ENCODE measurements at places on chromosomes 1 and 21. TPM values are rescaled to one million over a fixed set of nuclear protein-coding genes. Genes with fewer than 3 reads are reported as not detected.

GRCh38 chr1:172393354-172393753 is 27.1 kb upstream of the C1orf105 start:
- DNase-seq, result no peak

DNA sequence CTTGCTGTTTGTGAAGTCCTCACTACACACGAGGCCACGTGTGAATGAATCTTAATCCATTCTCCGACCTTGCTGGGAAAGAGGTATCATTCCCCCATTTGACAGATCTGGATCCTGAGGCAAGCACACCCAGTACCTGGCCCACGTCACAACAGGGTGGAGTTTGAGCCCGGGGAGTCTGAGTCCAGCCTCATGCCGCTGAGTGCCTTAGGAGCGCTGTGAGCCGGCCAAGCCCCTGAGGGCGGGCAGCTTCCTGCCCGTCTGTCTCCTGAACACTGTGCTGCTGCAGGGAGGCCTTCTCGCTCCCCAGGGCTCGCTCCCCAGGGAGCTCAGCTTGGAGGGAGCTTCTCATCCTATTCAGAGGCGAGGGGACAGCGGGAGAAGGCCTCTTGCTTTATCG is 29.7 kb downstream of the SLC45A1 start:
- DNase-seq, result no peak

DNA sequence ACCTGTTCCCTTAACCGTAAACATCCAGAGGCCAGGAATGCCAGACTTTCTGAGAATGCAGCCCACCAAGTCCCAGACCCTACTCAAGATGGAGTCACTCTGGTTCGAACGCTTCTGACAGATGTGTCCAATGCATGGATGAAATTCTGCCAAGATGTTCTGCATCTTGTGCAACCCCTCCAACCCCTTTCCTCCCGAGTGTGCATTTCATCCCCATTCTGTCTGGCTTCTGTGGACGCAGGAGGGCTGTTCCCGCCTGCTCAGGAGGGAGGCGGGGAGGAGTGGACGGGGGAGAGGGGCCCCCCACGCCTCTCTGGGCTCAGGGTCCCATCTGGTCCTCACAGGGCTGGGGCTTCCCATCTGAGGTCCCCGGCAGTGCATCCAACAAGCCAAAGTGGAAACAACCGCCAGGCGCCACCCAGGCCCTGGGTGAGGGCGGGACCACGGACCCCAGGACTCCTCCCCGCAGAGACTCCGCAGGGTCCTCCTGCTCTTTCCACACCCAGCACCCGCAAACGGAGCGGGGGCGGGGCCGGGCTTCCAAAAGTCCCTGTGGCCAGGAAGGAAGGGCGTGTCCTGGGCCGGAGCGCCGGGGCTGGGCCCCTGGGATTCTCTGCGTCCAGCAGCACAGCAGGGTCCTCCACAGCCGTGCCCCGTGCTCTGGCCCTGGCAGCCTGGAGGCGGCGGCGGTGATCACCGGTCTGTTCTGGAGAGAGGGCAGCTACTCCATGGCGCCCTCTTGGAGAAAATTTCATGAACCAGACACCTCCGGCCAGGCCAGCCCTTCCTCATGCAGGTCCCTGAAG is 27.8 kb upstream of the SUMO3 start:
- DNase-seq, result no peak

- DNase-seq, result no peak
Measured at GRCh38 chr1:94398356-94398755, 19.8 kb upstream of the ABCD3 start.

GRCh38 chr1:93081716-93082115 is 2.6 kb downstream of the MTF2 start:
- peak; percentile 23 for DNase-seq

DNA sequence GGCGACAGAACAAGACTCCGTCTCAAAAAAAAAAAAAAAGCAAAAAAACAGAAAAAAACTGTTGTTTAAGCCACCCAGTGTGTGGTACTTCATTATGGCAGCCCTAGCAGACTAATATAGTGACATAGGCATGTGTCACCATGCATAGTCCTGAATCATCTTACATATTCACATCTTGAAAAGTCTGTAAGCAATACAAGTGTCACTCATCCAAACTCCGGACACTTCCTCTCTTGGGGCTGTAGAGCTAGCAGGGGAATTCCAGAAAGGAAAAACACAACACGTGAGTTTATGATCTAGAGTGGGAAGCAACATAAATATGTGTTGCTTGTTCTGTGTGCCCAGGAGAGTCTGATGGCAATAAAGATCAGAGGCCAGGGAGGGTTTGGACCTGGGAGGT is 81.6 kb upstream of the KCNE2 start:
- no peak for DNase-seq

DNA sequence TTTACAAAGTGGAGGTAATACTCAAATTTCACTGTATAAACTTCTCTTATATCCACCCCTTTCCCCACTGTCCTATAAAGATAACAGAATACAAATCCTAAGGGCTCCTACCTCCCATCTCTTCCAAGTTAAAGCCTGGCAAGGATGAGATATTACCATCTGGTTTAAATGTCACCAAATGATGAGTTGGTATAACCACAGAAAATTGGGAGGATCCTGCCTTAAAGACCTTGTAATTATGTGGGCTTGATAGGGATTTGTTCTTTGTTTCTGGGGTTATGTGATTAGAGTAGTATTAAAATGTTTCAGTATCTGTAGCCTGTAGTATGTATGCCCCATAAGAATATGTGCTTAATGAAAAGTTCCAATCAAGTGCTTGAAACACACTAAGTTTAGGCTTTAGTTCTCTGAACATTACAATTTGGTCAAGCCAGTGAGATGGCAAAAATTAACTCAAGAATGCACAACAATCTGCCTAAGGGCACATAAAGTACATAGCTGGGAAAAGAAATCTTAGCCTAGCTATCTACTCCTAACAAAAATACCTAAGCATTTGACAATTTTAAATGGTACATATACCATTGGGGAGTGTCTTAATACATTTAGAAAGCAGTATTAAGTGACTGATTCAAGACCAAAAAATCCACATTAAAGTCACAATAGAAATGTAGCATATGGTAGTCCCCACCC is 14.0 kb downstream of the KDM5B start:
- DNase-seq, result no peak

GRCh38 chr1:21311016-21311415 is 20.8 kb upstream of the ECE1 start:
- no peak for DNase-seq

GRCh38 chr1:56916630-56917029 is 49.2 kb downstream of the C8B start:
- DNase-seq, result no peak

GRCh38 chr1:2935751-2936390 is 85.4 kb upstream of the ACTRT2 start:
- no peak for DNase-seq

GRCh38 chr1:173314656-173315055 is 107.5 kb upstream of the TNFSF4 start:
- no peak for DNase-seq

DNA sequence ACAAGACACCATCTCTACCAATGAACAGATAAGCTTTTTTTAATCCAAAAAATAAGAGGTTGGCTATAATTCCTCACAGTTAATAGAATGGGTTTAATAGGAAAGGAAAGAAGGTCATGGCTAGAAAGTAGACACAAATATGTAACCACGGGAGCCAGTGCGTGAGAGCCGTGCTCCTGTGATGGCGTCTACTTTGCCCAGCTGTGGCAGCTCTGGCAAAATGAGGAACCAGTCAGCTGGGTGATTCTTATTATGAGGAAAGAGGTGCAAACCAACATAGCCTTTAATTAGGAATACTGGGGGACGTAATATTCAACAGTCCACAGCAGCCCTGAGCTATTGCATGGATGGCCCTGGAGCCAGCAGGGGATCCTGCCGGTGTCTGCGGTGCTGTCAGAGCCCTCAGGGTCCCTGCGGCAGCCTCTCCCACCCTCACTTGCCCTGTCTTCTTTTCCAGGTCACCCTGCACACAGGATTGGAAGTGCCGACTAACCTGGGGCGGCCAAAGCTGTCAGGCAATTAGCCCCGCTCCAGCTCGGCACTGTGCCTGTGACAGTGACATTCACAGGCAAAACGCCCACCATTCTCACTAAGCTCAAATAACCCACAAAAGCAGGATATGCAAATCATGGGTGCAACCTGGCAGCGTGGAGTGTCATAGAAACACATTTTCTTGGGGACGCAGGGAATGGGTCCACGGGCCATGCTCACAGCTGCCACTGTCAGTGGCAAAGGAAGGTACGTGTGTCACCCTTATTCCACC is 25.9 kb upstream of the GNPAT start:
- no peak for DNase-seq

DNA sequence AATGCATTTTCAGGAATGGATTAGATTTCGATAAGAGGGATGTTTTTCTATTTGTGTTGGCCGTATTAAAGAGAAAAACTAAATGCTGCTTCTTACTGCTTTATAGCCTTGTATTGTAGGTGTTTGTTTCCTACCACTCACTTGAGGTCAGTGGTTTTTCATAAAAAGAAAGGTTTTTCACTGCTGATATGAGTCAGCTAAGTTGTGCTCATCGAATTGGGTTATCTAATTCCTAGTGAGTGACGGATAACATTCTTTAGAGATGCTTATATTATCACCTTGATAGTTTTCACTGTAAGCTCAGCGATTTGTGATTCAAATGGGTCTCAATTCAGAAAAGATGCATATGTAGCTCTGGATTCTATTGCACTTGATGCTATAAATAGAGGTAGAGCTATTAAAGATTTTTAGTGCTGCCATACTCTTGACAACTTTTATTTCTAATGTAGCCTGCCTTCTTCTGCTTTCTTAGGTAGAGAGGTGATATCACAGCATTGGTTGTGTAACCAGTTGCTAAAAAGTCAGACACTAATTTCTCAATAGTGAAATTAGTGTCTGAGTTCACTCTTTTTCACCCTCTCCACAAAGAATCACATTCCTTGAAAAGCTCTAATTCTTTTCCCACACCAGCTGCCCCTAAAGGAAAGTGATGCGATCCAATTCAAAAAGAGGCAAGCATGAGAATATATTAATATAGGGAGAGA is 180.0 kb downstream of the RASAL2 start:
- DNase-seq, result no peak

DNA sequence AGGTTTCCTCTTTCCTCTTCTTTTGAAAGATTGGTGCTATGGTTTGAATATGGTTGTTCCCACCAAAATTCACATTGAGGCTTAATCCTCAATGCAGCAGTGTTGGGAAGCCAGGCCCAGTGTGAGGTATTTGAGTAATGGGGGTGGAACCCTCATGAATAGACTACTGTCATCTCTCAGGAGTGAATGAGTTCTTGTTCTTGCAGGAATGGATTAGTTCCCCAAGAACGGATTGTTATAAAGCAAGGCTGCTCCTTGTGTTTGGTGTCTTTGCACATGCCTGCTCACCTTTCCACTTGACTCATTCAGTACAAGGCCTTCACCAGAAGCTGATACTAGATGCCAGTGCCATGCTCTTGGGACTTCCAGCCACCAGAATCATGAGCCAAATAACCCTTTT is 223.2 kb downstream of the BACH1 start:
- DNase-seq, result no peak

- peak; percentile 77 for DNase-seq
Measured at GRCh38 chr21:45001134-45002095, 61.6 kb downstream of the SLX9 start.

GRCh38 chr1:40053138-40053887 is 12.8 kb downstream of the CAP1 start:
- no peak for DNase-seq

DNA sequence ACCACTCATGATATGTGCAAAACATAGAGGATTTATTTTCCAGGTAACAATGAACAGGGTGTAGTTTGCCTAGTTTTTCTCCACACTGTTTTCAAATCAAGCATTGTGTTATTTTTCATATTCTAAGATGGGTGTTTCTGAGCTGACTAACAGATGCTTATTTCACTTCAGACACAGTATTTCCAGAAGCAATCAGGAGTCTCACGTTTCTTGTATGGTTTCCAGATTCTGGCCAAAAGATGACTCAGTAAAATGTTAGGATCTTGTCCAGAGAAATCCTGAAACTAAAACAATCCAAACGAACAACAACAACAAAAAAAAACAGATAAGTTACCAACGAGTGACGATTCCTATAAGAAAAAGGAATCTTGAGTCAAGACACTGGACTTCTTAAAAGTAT is 5.3 kb downstream of the UTS2 start:
- peak; percentile 11 for DNase-seq

DNA sequence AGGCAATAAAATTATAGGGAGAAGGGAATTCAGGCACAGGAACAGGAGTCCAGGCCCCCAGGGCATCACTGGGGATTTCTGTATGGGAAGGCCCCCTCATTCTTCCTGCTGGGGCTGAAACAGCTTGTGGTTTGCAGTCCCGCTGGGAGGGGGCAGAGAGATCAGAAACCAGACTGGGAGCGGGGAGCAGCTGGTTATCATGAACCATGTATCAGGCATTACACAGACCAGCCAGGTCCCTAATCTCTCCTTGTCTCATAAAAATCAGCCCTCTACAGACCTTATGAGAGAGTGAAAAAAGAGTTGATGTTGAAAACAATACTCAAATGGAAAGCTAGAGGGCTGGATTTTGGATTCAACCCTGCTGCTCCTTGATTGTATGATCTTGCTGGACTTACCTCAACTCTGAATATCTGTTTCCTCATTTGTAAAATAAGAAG is 93.4 kb upstream of the F3 start:
- no peak for DNase-seq

DNA sequence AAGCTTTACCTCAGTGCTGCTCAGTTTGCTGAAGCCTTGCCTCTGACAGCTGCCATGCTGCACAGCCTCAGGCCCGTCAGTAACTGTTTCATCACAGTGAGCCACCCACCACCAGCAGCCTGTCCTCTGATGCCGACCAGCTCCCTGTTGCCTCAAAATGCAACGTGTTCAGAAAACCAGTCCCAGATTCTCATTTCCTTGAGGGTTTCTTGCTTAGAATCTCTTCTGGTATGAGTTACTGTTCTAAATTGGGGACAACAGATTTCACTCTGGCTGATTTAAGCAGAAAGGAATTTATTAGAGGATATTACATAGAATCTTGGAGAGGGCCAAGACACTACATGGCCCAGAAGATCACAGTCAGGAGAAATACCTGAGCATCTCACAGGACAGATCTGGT is 11.0 kb downstream of the UBL4B start:
- DNase-seq, result no peak

KRTAP19-3 gene
- not detected for total RNA-seq

NCAM2 gene
- 9.8 TPM for total RNA-seq

C8A gene
- not detected for total RNA-seq

LHX4 gene
- 0.15 TPM for total RNA-seq
